Psoas muscle (tissue), 8 donors: ENCODE measurements at places on chromosomes 11 and 22. TPM values are rescaled to one million over a fixed set of nuclear protein-coding genes. Genes with fewer than 3 reads are reported as not detected.

The OR51I1 gene
- not detected for total RNA-seq

The SCN4B gene
- total RNA-seq, result 5.1 TPM

The ASRGL1 gene
- total RNA-seq, result 15.0 TPM

The RGL4 gene
- total RNA-seq, result not detected

The SPI1 gene
- total RNA-seq, result 5.5 TPM

The FGF19 gene
- total RNA-seq, result not detected

The LTO1 gene
- 15.5 TPM for total RNA-seq

The BCO2 gene
- 4.7 TPM for total RNA-seq

The CFAP300 gene
- total RNA-seq, result not detected

The PLET1 gene
- total RNA-seq, result not detected

The MUC2 gene
- 0.44 TPM for total RNA-seq

The INS gene
- not detected for total RNA-seq

The NEFH gene
- total RNA-seq, result 0.26 TPM

The GRIK4 gene
- total RNA-seq, result 0.11 TPM

The SCGB1A1 gene
- not detected for total RNA-seq

The POU2AF2 gene
- total RNA-seq, result 0.44 TPM

The RAPSN gene
- total RNA-seq, result 90.6 TPM
